ENCODE measurements at places on chromosomes 1 and 21.

DNA sequence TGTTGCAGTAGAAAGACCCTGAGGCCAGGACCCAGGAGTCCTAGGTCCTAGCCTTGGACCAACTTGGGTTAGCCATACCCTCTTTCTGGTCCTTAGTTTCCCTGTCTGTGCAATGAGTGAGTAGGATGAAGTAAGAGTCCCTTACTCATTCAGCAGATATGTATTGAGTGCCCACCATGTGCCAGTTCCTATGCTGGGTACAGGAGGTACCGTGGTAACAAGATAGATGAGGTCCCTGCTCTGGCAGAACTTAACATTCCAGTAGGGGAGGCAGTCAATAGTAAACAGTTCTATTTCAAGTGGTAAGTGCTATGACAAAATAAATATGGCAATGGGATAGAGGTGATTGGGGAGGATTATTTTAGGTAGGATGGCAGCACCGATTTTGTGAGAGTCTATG is 18.3 kb upstream of the PARS2 start:
- H3K27me3 ChIP-seq: no peaks in the 10 kb centered on the region
- H3K4me3 ChIP-seq: no peak overlapping the region
- DNase-seq: no peak
- H3K36me3 ChIP-seq: peaks cover 43% of the 10 kb centered on the region
- H3K4me1 ChIP-seq: peaks cover 2% of the 10 kb centered on the region

DNA sequence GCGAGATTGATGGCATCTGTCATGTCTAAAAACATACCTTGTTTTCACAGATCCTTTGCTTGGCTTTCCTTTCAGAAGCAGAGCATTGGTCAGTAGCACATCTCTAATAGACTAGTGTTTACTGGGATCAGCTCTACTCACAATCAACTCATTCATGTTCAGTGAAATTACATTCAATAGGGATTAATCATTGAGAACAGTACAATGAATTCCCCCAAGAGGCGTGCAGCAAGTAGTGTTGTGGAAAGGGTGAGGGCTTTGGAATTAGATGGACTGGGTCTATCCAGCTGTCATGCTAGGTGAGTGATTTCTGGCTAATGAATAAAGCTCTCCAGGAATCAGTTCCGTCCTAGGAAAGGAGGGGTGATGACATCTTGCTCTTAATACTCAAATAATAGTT is 155.2 kb upstream of the COA6 start:
- no peak for DNase-seq
- no peak overlapping the region for H3K27ac ChIP-seq
- H3K27me3 ChIP-seq: peaks cover 15% of the 10 kb centered on the region
- peaks cover 3% of the 10 kb centered on the region for H3K4me1 ChIP-seq

GRCh38 chr1:200305806-200306205 is 104.0 kb downstream of the ZNF281 start:
- peak overlapping the region; percentile 37 for H3K4me3 ChIP-seq
- no peaks in the 10 kb centered on the region for H3K36me3 ChIP-seq
- no peak for DNase-seq
- H3K4me1 ChIP-seq: peaks cover 37% of the 10 kb centered on the region
- no peak overlapping the region for H3K27ac ChIP-seq

DNA sequence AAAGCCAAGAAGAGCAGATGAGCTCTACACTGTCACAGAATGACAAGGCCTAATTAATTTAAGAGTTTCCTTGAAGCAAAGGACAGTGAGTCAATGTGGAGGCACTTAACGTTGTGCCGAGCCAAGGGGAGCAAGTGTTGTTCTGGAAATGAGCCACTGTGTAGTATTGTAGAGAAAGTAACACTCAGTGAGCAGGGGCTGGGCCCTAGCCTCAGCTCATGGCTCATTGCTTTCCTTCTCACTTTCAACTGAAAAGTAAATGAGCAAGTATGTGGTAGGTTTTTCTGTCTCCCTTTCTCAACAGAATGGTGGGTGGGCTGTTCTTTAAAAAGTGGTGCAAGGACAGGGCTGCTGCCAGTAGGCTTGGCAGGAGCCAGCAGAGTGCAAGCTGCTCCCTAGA is 11.8 kb upstream of the KIAA0040 start:
- peak overlapping the region; percentile 74 for H3K27ac ChIP-seq
- H3K4me3 ChIP-seq: no peak overlapping the region
- no peaks in the 10 kb centered on the region for H3K36me3 ChIP-seq
- H3K4me1 ChIP-seq: peaks cover 32% of the 10 kb centered on the region
- DNase-seq: no peak

DNA sequence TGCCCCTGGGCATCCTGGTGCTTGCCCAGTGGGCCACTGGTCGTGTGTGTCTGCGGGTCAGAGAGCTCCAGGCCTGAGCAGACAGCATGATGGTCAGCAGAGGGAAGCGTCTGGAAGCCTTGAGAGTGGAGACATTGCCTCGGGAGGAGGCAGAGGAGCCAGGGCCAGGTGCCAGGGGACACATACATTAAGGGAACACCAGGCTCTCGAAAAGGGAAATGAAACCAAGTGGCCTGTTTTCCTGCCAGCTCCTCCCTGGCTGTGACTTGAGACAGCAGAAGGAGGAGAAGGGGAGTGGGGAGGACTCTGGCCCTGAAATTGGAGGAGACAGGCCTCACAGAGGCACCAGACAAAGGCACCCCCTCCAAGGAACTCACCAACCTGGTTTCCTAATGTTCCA is 62.4 kb upstream of the LRP8 start:
- H3K27me3 ChIP-seq: no peaks in the 10 kb centered on the region
- H3K36me3 ChIP-seq: no peaks in the 10 kb centered on the region
- peak overlapping the region; percentile 19 for H3K4me3 ChIP-seq
- DNase-seq: no peak
- peaks cover 16% of the 10 kb centered on the region for H3K4me1 ChIP-seq
- no peak overlapping the region for H3K27ac ChIP-seq

DNA sequence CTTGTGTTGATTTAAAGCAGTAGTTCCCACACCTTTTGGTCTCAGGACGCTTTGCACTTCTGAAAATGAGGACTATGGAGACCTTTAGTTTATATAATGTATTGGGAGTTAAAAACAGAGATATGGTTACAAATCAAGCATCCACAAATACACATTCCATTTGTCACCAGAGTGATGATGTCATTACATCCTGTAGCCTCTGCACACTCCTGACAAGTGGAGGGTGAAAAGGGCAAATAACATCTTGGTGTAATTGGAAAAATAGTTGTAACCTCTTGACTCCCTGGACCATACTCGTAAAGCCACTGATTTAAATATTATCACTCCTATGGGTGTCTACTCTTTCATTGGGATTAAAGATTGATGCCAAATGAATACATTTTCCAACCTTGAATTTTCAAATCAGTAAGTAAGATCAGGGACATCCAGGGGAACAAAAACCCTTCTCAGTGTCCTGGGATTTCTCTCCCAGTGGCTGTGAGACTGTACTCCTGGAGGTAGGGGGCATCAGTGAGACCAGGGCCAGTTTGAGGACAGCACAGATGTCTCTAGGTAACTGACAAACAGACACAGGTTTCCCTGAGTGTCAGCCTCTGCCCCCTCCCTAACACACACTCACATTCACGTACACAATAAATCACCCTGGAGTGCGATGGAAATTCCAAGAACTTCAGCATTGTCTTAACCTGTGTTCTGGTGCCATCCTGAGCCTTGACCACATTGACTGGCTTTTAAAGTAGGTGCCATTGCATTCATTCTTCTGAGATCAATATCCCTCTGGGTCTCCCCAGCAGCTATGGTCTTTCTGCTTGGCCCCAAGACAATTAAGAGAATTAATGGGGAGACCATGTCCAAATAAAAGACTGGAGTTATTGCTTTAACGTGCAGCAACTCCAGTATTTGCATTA is 63.0 kb downstream of the NR5A2 start:
- no peak for DNase-seq
- no peak overlapping the region for H3K27ac ChIP-seq
- peaks cover 2% of the 10 kb centered on the region for H3K36me3 ChIP-seq

DNA sequence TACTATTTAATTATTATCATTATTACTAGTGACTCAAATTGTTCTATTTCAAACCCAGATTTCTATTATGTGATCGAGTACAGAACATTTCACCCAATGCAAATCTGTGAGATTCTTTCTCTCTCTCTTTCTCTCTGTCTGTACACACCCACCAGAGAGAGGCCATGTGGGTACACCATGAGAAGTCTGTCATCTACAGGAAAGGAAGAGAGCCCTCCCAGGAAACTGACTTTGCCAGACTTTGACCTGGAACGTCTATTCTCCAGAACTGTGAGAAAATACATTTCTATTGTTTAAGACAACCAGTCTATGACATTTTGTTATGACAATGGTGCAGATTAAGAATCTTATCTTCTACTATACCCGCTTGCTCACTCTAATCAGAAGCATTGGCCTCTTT is 1091.6 kb downstream of the TTLL7 start:
- H3K27me3 ChIP-seq: no peaks in the 10 kb centered on the region
- no peaks in the 10 kb centered on the region for H3K36me3 ChIP-seq
- H3K4me1 ChIP-seq: no peaks in the 10 kb centered on the region
- no peak overlapping the region for H3K27ac ChIP-seq

DNA sequence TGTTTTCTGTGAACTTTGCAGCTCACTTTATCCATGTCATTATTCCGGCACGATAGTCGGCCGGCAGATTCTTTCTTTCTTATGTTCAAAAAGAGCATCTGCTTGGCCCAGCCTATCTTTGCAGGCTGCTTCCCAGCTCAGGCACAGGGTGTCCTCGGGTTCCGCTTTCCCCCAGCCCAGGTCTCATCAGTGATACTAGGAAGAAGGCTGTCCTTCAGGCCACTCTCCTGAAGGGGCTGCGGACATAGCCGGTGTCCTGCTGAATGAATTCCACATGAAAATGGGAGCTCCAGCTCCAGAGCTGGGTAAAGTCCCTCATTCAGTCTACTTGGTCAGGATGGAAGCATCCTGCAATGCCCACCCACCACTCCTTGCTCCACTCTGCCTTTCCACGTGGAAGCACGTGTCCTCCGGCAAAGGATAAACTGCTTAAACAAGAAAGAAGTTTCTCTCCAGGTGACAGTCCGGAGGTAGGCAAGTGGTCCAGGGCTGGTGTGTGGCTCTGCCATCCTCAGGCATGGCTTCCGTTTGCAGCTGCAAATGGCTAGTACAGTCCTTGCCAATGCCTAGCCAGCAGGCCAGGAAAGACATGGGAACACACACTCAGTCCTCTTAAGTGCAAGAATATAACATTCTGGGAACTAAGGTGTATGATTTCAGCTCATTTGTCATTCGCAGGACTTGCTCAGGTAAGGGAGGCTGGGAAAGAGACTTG is 161.0 kb downstream of the TRIM33 start:
- no peak for DNase-seq
- H3K4me1 ChIP-seq: peaks cover 13% of the 10 kb centered on the region
- H3K4me3 ChIP-seq: no peak overlapping the region
- no peaks in the 10 kb centered on the region for H3K36me3 ChIP-seq
- no peak overlapping the region for H3K27ac ChIP-seq
- peaks cover 4% of the 10 kb centered on the region for H3K27me3 ChIP-seq

- no peaks in the 10 kb centered on the region for H3K36me3 ChIP-seq
- no peak overlapping the region for H3K4me3 ChIP-seq
- H3K27ac ChIP-seq: no peak overlapping the region
- no peaks in the 10 kb centered on the region for H3K4me1 ChIP-seq
Observed at GRCh38 chr1:185488808-185489207, 171.8 kb upstream of the IVNS1ABP start.

GRCh38 chr1:248730507-248731335 is 24.8 kb downstream of the LYPD8 start:
- peaks cover 3% of the 10 kb centered on the region for H3K36me3 ChIP-seq
- no peak overlapping the region for H3K27ac ChIP-seq
- peaks cover 3% of the 10 kb centered on the region for H3K27me3 ChIP-seq
- peaks cover 2% of the 10 kb centered on the region for H3K4me1 ChIP-seq
- no peak overlapping the region for H3K4me3 ChIP-seq
- no peak for DNase-seq

DNA sequence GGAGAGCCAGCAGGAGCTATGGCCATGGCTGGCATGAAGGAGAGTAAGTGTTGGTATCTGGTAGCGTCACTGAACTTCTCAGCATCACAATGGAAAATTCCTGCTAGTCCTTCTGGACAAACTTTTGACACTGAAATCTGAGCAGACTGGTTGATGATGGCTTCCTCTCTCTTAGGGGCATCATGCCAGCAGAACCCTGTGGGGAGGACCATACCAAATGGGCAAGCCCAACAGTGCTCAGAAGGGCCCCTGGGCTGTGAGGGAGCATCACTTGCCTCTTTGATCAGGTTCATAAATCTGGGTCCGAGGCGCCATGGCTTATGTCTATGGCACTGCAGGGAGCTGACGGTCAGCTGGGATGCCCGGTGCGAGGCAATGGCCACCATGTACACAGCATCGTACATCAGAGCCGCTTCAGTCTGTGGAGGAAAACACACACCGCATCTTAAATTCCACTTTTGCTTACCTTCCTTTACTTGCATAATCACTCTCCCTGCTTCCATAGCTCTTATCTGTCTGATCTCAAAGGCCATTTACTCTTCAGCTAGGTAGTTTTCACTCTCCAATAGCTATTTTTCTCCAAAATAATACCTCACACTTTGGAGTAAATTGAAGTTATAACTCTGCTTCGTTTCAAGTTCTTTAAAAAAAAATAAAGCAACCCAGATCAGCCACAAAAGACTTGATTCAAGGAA is 297.1 kb downstream of the GRIK1 start:
- peaks cover 24% of the 10 kb centered on the region for H3K4me1 ChIP-seq
- peaks cover 3% of the 10 kb centered on the region for H3K36me3 ChIP-seq
- DNase-seq: no peak
- no peak overlapping the region for H3K4me3 ChIP-seq

- H3K36me3 ChIP-seq: no peaks in the 10 kb centered on the region
- no peak overlapping the region for H3K4me3 ChIP-seq
- no peak overlapping the region for H3K27ac ChIP-seq
- peaks cover 10% of the 10 kb centered on the region for H3K27me3 ChIP-seq
Observed at GRCh38 chr21:31997191-31997590, 124.4 kb downstream of the HUNK start.

DNA sequence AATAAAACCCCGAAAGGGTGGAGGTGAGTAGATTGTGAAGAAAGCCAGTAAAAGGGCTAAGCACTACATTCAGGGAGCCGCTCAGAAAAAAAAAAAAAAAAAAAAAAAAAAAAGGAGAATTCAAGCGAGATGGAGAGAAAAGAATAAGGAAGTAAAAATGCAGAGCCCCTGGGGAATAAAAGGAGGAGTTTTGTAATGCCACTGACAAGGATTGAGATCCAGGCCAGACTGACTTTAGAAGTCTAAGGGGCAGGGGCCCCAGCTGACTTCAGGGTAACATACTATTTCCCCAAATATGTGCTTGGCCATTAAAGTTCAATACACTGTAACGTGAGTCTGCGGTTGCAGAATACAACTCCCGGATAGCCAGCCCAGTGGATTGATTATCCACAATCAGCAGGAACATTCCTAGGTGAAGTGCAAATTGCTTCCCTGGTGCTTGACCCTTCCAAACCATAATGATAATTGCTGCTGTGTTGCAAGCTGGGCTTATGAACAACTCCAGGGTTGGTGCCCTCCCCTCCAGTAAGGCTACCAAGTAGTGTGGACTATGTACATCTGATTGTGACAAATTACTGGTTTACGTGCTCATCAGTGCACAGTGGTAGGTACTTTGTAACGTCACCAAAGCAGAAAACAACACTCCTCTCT is 30.7 kb upstream of the RRP15 start:
- no peaks in the 10 kb centered on the region for H3K36me3 ChIP-seq
- H3K27me3 ChIP-seq: peaks cover 1% of the 10 kb centered on the region
- no peak overlapping the region for H3K4me3 ChIP-seq
- H3K4me1 ChIP-seq: peaks cover under 1% of the 10 kb centered on the region
